ENCODE measurements at places on chromosomes 6 and 20.

DNA sequence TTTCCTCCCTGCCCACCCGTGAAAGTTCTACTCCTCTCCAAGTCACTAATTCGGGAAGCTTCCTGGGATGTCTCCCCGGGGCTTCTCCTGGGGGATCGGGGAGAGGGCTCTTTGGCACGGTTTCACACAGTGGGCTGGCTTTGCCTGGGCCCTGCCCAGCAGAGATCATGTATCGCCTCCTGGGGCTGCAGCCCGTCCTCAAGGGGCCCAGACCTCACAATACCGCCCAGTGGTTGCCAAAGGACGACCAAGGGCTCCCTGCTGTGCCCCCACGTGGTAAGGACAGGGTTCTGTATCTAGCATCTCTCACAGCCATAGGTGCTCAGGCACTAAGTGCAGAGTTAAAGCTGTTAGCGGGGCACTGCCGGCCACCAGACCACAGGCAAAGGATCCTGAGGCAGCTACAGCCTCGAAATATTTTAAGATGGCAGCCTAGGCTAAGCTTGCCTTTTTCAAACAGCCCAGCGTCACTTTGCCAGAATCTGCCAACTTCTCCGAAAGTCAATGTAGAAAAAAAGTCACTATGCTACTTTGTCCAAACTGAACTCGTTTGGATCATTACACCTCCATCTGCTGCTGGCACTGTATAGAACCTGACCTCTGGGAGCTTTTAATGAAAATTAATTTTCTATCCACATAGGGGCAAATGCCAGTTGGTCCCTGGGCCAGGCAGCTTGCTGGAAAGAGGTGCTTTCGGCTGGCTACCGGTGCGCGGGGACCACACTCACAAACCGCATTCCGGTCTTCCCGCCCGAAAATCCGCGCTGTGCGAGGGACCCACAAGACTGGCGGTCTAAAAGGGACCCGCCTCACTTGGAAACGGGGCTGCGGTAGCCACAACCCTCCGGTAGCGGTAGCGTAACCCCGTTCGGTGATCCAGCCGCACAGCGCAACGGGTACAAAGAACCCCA lies 1.3 kb upstream of the NNAT start:
- no peak for DNase-seq

- no peak for DNase-seq
Measured at GRCh38 chr6:138787138-138787537, 8.7 kb upstream of the ECT2L start.

GRCh38 chr6:133804265-133804664 lies 84.6 kb upstream of the TCF21 start:
- DNase-seq = no peak

- no peak for DNase-seq
Measured at GRCh38 chr6:13434777-13435176, 52.6 kb downstream of the GFOD1 start.

DNA sequence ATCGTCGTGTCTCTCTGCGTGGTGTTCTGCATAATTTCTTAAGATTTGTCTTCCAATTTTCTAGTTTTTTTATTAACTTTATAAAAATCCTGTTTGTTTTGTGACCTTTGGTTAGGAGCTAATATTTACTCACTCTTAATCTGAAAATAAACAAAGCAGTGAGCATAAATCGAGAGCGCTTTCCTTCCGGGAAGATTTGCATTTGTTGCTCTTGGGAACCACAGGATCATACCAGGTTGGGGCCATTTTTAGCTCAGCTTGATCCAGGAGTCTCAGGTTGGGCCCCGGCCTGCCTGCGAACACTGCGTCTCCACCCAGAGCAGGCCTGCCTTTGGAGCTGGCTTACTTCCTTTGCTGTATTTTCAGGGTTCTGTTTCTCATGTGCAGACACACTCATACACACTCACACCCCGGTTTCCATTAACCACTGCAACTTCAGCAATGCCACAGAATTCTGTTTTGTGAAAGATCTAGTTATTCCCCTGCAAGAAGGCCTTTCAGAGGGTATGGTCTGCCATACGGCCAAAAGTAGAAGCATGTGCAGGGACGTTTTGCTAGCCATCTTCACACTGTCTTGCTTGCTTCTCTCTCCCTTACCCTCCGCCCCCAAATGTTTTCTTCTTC lies 17.3 kb downstream of the BPHL start:
- no peak for DNase-seq

- DNase-seq = no peak
Measured at GRCh38 chr6:154218301-154218700, 138.3 kb downstream of the IPCEF1 start.

- DNase-seq = no peak
Measured at GRCh38 chr6:100463630-100464161, 1.0 kb downstream of the SIM1 start.

DNA sequence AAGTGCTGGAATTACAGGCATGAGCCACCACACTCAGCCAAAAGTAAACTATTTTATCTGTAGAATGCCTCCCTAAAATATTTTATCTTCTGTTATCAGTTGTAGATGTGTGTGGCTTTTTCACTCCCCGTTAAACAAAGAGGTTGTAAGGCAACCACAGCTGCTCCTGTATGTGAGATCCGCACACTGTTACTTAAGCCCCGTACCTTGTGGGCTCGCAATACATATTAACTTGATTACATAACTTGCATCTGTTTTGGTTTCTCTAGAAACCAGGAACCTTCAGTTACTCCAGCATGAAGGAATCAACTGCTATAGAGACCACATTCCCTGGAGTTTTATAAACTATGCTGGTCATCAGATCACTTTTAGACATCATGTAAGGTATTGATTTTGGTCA lies 420.1 kb upstream of the SLC35B3 start:
- DNase-seq = no peak

GRCh38 chr20:24851346-24852019 lies 97.6 kb upstream of the CST7 start:
- DNase-seq = no peak

GRCh38 chr6:107185391-107185970 lies 70.2 kb upstream of the BEND3 start:
- DNase-seq = no peak

DNA sequence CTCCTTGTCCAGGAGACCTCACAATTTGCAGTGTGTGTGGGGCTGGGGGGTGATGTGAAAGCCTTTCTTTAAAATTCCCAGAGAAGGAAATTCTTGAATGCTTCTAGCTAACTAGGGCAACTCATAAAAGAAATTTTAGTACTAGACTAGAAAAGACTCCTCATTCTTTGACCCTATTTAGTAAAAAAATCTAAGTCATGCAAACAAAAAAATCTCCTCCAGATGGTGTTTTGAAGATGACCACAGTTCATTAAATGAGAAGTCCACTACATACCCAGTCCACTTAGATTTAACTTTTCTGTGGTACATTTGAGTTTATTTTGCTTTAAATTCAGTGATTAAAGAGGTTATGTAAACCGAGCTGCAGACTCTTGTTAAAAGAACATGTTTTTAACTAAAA lies 67.5 kb downstream of the NDUFAF5 start:
- DNase-seq = no peak

DNA sequence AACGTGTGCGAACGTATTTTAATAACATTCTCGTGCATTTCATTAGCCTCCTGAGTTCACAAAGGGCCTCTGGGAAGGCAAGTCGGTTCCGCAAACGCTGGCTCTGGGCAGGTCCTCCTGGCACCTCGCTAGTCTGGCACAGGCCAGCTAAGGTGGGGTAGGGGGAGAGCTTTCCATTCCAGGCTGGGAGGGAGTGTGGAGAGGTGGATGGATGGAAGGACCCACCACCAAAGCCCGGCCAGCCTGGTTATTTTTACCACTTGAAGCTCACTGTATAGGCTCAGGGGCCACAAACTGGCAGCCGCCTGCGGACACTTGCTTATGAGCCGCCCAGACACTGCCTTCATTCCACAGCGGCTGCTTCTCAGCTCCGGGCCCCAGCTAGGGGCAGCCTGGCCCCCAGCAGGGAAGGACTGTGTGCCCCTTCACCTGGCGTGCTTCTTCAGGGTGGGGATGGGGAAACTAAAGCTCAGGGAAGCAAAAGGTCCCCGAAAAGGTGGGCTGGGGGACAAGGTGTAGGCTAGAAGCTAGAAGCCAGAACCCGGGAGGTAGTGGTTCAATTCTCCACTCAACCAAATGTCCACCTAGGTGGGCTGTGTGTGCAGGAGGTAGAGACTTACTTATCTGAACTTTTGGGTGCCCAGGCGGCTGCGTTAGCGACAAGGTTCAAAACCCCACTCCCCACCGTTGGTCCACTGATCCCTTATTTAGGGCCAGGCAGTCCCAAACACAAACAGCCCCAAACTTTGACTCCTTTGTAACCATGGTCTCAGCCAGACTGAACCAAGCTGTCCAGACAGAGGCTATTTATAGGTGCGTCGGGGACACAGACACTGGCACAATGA lies 1.7 kb downstream of the PMEPA1 start:
- DNase-seq = no peak

DNA sequence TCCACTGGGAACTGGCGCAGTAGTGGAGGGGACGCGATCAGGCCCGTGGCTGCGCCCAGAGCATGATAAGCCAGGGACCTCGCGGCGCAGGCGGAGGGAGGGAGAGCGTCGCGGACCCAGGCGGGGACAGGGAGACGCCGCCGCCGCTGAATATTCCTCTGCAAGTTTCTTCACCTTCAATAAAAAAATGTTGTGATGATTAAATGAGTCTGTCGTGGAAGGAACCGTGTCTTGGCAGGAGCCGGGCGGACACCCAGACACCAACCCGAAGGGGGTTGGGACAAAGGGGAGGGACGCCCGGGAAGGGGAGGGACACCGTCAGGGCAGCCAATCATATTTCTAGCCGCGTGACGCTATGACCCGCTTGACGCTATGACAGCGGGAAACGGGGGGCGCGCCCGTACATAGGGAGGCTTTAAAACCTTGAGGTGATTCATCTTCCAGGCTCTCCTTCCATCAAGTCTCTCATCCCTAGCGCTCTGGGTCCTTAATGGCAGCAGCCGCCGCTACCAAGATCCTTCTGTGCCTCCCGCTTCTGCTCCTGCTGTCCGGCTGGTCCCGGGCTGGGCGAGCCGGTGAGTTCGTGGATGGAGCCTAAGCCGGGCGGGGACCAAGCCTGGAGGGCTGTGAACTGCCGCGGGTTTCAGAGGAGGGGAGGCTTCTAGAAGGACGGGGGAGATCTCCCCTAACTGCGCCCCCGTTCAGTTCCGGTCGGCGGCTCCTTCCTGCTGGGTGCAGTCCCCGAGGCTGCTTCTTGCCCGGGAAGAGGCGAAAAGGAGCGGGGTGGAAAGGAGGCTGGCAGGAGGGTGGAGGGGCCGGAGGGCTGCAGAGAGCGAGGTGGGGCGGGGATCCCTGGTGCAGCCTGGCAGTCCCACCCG lies at the start of gene ULBP2:
Gene ULBP2, plus strand, starts transcription at position 432 of the 878 bp plus-strand sequence. Its CDS starts 59 bp downstream, at position 491.
- DNase-seq = peak; percentile 85

- DNase-seq = no peak
Measured at GRCh38 chr6:11307226-11307625, 74.8 kb upstream of the NEDD9 start.

- no peak for DNase-seq
Measured at GRCh38 chr6:148885136-148885865, 138.5 kb downstream of the UST start.

DNA sequence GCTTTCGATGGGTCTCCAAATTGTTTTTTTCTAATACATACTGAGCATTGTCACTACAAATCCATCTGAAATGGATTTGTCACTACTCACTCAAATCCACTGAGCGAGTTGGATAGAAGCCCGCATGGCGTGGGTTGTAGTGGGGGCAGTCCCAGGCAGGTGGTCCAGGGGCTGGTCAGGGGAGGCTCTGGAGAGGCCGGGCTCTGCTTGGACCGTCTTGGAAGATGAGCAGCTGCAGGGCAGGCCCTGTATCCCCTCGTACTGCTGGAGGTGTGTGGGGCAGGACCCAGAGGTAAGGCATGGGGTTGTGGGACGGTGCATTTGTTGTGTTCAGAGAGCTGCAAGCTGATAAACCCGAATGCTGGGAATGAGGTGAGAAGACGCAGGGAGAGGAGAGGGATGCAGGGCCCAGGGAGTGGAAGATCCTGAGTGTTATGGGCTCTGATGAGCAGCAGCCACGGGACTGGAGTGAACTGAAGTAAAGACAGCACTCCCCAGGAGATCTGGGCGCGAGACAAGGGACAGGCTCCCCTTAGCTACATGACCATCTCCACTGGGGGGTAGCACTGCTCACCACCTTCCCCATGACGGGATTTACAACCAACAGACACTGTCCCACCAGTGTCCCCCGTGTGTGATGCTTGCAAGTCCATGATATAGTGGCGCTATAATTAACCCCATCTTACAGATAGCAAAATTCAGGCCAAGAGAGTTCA lies 45.9 kb downstream of the PSMG4 start:
- DNase-seq = no peak

DNA sequence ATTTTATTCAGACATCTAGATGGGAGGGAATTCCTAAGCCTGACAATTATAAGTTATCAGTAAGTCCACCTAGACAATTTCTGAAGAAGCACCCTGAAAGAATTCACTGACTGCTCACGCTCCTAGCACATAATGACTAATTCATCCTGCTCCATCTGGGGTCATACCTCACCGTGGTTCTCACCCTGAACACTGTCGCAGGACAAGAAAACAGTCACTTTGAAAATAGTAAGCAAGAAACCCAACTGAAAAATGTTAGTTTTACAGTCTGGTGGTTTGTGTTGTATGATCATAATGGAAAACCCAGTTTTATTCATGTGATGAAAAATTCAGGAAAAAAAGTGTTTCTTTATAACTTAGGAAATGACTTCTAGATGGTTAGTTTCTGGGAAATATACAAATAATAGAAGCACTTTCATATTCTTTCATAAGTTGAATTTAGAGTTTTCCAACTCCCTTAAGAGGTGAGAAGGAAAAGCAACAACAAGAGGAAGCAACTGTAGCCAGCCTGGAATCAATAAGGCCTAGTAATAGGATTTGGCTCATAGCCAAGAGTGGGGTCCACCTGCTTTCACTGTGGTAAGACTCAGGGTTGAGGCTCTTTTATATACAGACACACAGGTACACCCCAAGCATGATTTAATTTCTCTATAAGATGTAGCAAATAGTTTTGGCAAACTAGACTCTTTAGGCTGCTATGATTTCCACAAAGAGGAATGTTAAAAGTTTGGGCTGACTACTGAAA lies 94.1 kb downstream of the HIVEP2 start:
- DNase-seq = peak; percentile 89

DNA sequence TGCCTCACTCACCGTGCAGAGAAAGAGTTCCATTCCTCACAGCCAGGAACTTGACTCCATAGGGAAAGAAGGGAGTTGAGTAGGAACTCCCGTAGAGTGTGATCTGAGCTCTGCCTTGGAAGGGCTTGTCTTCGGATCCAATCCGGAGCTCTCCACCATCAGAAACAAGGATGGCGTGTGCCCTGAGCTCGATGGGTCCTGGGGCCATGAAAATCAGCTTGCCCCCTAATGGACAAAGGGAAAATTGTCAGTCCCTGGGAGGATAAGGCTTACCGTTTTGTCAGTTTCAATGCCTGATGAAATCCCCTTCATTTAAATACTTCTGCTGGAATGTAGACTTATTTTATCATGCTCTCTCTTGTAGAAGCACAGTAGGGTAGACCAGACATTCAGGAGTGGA lies 153.3 kb downstream of the PKHD1 start:
- no peak for DNase-seq

- no peak for DNase-seq
Measured at GRCh38 chr6:136066005-136066404, 184.1 kb downstream of the MTFR2 start.

DNA sequence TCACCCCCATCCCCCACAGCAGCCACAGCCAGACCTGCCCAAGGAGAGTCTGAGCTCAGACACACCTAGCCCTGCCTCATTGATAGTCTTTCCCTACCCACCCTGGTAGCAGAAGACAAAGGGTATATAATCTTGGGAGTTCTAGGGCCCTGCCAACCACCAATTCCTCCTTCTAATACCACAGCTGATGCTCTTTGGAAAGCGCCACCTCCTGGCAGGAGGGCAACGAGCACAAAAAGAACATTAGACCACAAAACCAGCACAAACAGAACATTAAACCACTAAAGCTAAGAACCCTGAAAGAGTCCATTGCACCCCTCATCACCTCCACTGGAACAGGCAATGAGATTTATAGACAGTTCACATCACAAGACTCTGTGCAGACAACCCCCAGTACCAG lies 195.8 kb upstream of the FUT9 start:
- DNase-seq = no peak

All from activated CD4-positive, alpha-beta T cell treated with anti-CD3 and anti-CD28 coated beads, Interleukin-2, amount 50 U/mL, for 16 hours (primary cell).